ENCODE measurements at places on chromosomes 3 and 15. TPM values are rescaled to one million over a fixed set of nuclear protein-coding genes. Genes with fewer than 3 reads are reported as not detected.

The GRM7 gene
- polyA plus RNA-seq, result 2.9 TPM

DNA sequence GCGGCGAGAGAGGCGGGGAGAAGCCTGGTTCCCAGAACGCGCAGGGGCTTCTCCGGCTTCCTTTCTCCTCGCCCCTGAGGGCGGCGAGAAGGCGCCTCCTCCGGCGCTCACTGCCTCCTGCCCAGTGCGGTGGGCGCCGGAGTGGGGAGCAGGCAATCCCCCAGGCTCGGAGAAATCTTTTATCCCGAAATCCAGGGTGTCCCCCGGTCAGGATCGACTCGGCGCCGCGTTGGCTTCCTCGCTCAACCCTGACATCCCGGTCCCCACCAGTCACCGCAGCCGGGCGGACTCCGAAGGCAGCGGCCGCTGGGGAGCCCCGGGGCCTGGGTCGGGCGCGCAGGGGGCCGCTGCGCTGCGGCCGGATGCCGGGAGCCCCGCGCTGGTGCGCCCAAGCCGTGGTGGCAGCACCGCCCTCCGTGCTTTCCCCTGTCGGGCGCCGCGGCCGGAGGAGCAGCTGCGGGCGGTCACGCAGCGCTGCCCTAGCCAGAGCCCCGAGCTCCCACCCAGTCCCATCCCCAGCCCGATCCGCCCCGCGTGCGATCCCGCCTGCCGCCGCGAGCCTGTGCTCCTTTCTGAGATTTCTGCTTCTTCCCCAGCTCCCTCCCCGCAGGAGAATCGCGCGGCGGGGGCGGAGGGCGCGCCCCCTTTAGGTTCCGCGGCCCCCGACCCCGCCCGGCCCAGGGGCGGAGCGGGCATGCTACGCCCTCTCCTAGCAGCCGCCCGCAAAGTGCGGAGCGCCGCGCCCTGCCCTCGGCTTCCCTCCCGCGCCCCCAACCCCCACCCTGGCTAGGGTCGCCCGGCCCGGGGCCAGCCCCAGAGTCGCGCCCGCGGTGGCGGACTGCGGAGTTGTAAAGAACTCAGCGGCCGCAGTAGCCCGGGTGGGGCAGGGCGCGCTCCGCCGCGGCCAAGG lies 683 bp upstream of the CACNA2D3 start:
- DNase-seq, result no peak

DNA sequence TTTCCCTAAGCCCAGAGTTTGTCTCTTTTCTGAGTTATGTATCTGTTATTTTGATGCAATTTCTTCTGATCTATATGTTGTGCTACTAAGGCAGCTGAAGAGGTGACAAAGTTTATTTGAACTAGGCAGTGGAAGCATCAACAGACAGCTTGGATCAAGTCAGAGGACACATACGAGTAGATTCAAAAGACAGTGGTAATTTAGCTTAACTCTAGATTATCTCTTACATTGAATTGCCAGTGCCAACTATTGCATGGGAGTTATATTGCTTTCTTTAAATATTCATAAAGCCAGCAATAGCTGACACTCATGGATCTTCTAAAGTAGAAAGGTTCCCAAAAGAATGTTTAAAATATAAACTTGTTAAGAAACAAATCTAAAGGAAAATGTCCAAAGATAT lies 37.3 kb upstream of the CCDC66 start:
- no peak for DNase-seq

The GRAMD1C gene
- polyA plus RNA-seq, result 19.7 TPM

DNA sequence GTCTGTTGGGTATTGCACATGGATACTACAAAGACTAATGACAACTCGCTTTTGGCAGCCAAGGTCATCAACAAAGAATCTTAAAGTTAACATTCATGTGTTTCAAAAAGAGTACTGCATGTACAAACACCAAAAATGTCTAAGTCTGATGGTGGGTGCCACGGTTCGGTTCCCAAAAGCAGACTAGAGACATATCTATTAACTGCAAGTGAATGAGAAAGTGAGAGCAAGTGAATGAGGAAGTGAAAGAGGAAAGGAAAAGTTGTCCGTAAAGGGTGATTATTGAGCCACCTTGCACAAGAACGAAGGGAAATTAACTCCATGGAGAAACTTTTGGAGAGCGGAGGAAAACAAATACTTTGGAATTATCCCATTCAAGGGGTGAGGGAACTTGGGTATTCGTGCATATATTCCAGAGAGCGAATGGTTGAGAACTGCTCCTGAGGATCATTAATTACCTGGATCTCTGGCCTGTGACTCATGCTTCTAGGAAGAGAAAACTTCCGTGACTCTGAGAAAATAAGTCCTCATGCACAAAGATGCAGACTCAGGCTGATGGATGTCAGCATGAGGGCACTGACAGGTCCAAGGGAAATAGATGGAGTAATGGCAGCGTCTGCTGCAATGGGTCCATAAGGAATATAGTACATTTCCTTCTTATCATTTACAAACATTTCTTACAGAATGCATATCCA lies 336.5 kb upstream of the TGFBR2 start:
- DNase-seq, result no peak

DNA sequence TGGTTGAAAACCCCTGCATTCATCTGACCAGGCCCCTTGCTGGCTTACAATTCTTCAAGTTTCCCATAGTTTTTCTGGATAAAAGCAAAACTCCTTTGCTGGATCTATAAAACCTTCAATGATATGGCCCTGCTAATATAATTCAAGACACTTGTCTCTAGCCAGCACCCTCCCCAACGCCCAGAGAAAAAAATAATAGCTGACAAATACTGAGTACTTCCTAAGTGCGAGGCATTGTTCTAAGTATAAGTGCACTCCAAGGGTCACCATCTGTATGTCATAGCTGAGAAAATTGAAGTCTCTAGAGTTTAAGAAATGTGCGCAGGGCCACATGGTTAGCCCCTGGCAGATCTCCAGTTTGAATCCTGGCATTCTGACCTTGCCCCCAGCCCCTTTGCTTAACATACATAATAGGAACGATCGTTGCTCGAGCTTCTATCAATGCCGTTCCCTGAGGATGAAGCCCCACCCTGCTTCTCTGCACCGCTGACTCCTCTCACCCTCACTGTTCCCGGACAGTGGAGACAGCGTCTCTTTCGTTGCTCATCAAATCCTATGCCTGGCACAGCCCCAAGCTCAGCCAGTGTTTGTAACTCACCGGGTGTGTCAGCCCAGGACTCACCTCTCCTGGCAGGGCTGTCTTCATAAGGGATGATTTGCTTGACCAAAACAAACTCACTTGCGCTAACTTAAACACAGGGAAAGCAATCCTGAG lies 377.1 kb upstream of the PROK2 start:
- DNase-seq, result no peak

The SPSB4 gene
- 14.1 TPM for polyA plus RNA-seq

GRCh38 chr15:99421172-99421656 lies 144.6 kb upstream of the MEF2A start:
- no peak for DNase-seq

The BRK1 gene
- polyA plus RNA-seq, result 235 TPM

DNA sequence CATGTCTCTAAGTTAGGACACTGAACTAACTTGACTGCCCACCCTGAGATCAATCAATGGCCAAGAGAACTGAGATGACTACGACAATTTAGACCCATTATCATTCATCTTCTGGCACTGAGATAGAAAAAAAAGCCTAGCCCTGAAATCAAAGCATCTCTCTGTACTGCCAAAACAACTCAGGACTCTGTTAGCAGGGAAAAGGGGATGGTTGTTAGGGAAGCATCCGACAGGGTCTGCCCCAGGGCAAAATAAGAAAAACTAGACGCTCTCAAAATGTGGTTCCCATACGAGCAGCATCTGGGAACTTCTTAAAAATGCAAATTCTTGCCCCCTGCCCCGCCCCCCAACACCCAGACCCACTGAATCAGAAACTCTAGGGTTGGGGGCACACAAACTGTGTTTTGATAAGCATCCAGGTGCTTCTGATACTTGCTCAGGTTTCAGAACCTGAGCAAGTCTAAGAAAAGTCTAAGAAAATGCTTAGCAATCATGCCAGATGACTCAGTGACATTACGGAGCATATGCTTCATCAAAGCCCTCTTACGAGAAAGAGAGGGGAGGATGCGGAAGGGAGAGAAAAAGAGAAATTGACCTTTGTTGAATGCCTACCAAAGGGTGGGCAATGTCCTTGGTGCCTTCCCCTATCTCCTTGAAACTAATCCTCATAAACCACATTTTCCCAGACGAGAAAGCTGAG lies 172.8 kb upstream of the HES1 start:
- no peak for DNase-seq

GRCh38 chr15:59394166-59394661 lies 21.5 kb upstream of the MYO1E start:
- DNase-seq, result no peak

The IQCF5 gene
- not detected for polyA plus RNA-seq

GRCh38 chr3:100001526-100002270 lies 112.6 kb downstream of the FILIP1L start:
- DNase-seq, result no peak

- no peak for DNase-seq
These were observed 59.9 kb downstream of the LRRFIP2 start for GRCh38 chr3:37114251-37115145.

DNA sequence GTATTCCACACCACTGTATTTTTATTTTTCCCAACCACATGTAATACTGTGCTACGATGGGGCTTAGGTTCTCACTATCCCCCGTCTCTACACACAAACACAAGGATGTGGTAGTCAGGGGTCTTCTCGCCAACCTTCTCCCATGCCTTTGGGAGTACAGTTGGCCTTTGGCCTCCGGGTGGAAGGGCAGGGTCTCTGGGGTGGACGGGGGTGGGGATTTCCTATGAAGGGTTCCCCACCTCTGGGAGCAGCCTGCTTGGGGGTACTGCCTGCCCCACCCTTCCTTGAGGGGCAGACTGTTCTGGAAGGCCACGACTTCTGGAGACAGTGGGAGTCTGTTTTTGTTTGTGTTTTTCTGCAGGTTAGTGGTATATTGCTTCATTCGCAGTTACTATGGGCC lies 21.3 kb upstream of the RAD18 start:
- DNase-seq, result no peak

- DNase-seq, result no peak
These were observed 8.5 kb upstream of the GRAMD2A start for GRCh38 chr15:72205896-72206676.

DNA sequence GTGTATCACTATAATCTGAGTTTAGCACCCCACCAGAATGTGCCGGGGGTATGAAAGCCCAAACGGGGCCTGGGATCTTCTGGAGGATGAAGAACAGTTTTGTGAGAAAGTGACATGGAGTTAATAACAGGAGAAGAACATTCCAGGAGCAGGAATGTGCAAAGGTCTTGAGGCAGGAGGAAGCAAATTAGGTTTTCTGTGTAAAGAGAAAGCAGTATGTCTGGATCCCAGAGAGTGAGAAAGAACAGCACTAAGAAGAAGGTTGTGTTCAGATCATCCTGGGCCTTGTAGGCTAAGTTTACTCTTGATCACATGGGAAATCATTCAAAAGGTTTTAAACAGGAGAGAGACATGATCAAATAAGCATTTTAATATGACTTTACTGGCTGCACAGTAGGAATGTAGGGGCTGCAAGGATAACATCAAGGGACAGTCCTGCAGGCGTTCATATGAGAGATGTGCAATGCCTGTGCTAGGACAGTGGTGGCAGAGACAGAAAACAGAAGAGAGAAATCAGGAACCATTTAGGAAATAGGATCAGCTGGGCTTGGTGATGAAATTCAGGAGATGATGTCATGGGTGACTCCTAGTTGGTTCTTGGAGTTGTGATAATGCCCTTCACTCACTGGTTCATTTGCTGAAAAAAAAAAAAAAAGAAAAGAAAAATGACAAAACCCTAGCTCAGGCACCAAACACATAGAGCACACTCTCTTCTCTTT lies 113.5 kb downstream of the TNIK start:
- DNase-seq, result no peak

DNA sequence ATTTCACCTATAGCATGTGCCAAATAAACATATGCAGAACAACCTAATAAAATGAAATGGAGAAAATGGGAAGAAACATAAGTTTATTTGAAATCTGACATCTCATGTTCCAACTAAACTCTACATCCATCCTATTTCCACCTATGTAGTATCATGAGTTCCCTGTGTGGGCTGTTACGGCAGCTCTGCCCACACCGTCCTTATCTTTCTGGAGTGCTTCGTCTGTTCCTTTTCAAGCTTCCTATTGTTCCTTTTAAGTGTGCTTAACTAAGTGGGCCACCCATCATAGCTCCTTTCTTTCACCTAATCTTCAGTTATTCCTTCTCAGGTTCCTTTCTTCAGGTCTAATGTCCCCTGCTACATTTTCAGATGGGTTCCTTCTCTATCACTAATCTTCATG lies 17.3 kb downstream of the RYR3 start:
- no peak for DNase-seq

DNA sequence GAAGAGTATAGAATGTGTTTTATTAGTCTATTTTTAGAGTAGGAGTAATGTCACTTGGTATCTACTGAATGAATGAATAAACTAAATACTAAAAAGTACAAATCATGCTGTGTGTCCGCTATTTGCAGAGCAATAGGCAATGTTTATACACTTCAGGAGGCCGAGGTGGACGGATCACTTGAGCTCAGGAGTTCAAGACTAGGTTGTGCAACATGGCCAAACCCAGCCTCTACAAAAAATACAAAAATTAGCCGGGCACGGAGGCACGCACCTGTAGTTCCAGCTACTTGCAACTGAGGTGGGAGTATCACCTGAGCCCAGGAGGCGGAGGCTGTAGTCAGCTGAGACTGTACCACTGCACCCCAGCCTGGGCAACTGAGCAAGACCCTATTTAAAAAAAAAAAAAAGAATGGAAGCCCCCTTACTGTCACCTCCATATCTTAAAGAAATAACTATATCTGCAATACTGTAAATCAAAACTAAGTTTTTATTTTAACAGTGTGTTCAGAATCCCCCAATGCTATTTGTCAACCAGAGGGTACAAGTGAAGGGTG lies 98.4 kb downstream of the DHX30 start:
- DNase-seq, result no peak

- DNase-seq, result no peak
These were observed 87.3 kb downstream of the MESD start for GRCh38 chr15:80902298-80902801.

DNA sequence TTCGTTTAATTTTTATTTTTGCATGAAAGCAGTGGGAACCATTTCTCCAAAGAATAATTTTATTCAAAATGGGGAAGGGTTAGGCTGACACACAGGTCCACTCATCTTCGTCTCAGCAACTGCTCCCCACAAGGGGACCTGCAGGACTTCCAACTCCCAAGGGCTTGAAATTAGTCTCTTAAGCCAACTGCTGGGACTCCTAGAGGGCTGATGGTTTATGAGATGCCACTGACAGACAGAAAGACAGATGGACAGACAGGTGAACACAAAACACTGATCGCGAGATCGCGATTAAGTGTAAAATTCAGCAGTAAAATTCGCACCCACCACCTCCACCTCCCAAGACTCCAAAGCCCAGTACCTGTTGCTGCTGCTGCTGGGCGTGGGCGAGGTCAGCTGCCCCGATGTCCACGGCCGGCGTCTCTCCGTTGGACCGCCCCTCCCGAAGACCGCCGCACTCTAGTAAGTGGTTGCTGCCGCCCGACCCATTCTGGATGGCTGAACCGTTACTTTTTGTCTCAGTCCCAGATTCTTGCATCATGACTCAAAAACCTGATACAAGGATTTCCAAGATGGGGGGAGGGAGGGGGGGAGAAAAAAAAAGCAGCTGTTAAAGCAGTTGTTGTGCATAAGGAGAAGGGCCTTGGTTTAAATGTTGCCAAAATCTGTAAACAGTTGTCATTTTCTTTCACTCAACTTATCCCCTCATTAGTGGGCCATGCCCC lies 385.5 kb downstream of the FOXP1 start:
- no peak for DNase-seq

The MFAP1 gene
- 81.8 TPM for polyA plus RNA-seq

The TTLL13 gene
- 0.39 TPM for polyA plus RNA-seq

- DNase-seq, result no peak
These were observed 1.8 kb downstream of the HCLS1 start for GRCh38 chr3:121658716-121659435.

All from right renal cortex interstitium (tissue), 3 donors.